Ovary (tissue), 10 donors: ENCODE measurements at places on chromosomes 7 and 10.
A peak's percentile ranks its signal among the peaks of the same experiment; 100 is the strongest.

GRCh38 chr7:95471071-95471470 lies 14.7 kb upstream of the ASB4 start:
- H3K27ac ChIP-seq, result no peak overlapping the region
- no peaks in the 10 kb centered on the region for H3K36me3 ChIP-seq
- peaks cover 4% of the 10 kb centered on the region for H3K4me1 ChIP-seq
- H3K27me3 ChIP-seq, result no peaks in the 10 kb centered on the region

GRCh38 chr7:35695473-35695850 lies 527 bp upstream of the HERPUD2 start:
- peak overlapping the region; percentile 98 for H3K4me3 ChIP-seq
- peaks cover 14% of the 10 kb centered on the region for H3K4me1 ChIP-seq
- H3K27ac ChIP-seq, result no peak overlapping the region
- no peaks in the 10 kb centered on the region for H3K36me3 ChIP-seq

- no peaks in the 10 kb centered on the region for H3K4me1 ChIP-seq
- H3K27ac ChIP-seq, result no peak overlapping the region
- no peaks in the 10 kb centered on the region for H3K27me3 ChIP-seq
- no peaks in the 10 kb centered on the region for H3K36me3 ChIP-seq
- DNase-seq, result no peak
Observed at GRCh38 chr10:101322266-101323108, 31.5 kb upstream of the BTRC start.

DNA sequence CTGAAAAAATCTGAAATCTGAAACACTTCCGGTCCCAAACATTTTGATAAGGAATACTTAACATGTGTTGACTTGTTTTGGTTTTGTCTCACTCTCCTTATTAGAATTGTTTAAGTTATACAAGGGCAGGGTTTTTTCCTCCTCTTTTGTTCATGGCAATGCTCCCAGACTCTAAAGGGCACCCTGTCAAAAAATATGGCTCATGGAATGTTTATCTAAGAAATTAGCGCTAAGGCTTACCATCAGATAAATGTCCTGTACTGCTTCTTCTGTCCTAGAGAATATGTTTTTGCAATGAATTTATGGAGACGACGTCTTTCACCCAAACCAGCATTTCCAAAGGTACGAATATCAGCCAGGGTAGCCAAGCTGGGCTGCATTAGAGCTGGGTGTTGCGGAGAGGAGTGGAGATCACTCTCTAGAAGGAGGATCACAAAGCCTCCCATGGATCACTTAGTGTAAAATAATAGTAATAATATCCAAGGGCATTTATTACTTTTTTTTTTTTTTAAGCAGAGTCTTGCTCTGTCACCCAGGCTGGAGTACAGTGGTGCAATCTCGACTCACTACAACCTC lies 46.8 kb downstream of the ERLIN1 start:
- no peak overlapping the region for H3K27ac ChIP-seq
- DNase-seq, result no peak
- no peaks in the 10 kb centered on the region for H3K36me3 ChIP-seq

GRCh38 chr10:33506838-33507661 lies 172.6 kb upstream of the NRP1 start:
- no peaks in the 10 kb centered on the region for H3K4me1 ChIP-seq
- no peaks in the 10 kb centered on the region for H3K27me3 ChIP-seq
- no peaks in the 10 kb centered on the region for H3K36me3 ChIP-seq
- H3K4me3 ChIP-seq, result no peak overlapping the region
- no peak overlapping the region for H3K27ac ChIP-seq

- no peaks in the 10 kb centered on the region for H3K4me1 ChIP-seq
- H3K27ac ChIP-seq, result no peak overlapping the region
- H3K36me3 ChIP-seq, result no peaks in the 10 kb centered on the region
- DNase-seq, result no peak
- no peaks in the 10 kb centered on the region for H3K27me3 ChIP-seq
Observed at GRCh38 chr7:13226385-13226784, 539.0 kb downstream of the ARL4A start.

DNA sequence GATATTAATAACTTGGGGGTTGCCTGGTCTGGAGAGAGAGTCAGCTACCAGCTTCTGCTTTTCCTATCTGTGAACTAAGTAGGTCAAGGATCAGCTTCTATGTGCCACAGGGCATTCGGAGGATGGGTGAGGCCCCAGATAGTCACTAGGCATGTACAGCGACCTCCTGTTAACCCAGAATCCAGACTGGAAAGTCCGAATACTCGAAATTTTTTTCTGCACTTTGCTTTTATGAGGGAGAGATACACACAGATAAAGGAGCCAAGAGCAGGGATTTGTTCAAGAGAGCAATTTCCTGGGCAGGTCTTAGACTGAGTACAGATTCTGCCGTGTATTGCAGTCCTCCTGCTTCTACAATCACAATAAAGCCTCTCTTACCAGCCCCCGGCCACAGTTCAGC lies 54.2 kb downstream of the EMX2 start:
- no peaks in the 10 kb centered on the region for H3K4me1 ChIP-seq
- no peaks in the 10 kb centered on the region for H3K36me3 ChIP-seq
- no peaks in the 10 kb centered on the region for H3K27me3 ChIP-seq
- no peak overlapping the region for H3K4me3 ChIP-seq
- H3K27ac ChIP-seq, result no peak overlapping the region

- no peak overlapping the region for H3K4me3 ChIP-seq
- no peaks in the 10 kb centered on the region for H3K27me3 ChIP-seq
- no peaks in the 10 kb centered on the region for H3K36me3 ChIP-seq
- H3K4me1 ChIP-seq, result no peaks in the 10 kb centered on the region
- no peak for DNase-seq
Observed at GRCh38 chr10:124212702-124213101, 119.3 kb upstream of the CHST15 start.

DNA sequence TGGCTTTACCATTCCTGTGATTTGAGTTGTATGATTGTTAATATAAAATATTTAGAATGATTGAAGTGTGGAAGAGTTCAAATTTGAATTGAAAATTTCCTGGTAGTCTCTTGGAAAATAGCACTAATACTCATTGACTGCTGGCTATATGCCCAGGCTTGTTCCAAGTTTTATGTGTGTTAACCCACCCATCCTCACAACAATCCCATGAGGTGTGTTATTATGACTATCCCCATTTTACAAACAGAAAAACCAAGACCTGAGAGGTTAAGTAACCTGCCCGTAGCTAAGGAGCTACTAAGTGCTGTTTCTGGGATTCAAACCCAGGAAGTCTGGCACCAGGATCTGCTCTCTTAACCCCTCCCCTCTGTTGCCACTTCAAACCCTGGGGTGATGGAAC lies 213.9 kb downstream of the CREB5 start:
- H3K27ac ChIP-seq, result no peak overlapping the region
- H3K4me3 ChIP-seq, result no peak overlapping the region
- H3K4me1 ChIP-seq, result peaks cover 4% of the 10 kb centered on the region
- H3K27me3 ChIP-seq, result no peaks in the 10 kb centered on the region

DNA sequence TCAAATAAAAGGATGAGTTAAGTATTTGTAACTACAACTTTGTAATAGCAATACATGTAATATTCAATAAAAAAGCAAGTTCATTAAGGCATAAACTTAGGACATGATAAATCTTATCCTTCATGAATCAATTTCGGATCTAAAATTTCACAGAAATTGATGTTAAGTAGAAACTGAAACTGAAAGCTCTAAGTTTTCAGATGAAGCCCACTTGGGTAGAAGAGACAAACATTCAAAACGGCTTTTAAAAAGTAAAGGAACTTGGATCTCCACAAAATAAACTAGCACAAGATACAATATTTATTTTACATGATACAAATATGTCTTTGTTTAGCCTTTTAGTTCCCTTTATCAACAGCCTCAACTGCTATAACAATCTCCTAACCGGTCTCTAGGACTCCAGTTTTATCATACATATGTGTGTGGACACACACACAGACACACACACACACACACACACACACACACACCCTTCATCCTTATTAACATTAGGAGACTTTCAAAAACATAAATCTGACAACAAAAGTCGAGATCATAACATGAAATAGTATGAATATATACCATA lies 83.7 kb downstream of the USP6NL start:
- H3K4me3 ChIP-seq, result peak overlapping the region; percentile 2
- H3K27ac ChIP-seq, result peak overlapping the region; percentile 40
- no peaks in the 10 kb centered on the region for H3K36me3 ChIP-seq
- H3K27me3 ChIP-seq, result no peaks in the 10 kb centered on the region

- H3K4me3 ChIP-seq, result no peak overlapping the region
- H3K36me3 ChIP-seq, result no peaks in the 10 kb centered on the region
- H3K4me1 ChIP-seq, result no peaks in the 10 kb centered on the region
- no peak overlapping the region for H3K27ac ChIP-seq
- no peak for DNase-seq
Observed at GRCh38 chr7:51569581-51569980, 253.0 kb upstream of the COBL start.

DNA sequence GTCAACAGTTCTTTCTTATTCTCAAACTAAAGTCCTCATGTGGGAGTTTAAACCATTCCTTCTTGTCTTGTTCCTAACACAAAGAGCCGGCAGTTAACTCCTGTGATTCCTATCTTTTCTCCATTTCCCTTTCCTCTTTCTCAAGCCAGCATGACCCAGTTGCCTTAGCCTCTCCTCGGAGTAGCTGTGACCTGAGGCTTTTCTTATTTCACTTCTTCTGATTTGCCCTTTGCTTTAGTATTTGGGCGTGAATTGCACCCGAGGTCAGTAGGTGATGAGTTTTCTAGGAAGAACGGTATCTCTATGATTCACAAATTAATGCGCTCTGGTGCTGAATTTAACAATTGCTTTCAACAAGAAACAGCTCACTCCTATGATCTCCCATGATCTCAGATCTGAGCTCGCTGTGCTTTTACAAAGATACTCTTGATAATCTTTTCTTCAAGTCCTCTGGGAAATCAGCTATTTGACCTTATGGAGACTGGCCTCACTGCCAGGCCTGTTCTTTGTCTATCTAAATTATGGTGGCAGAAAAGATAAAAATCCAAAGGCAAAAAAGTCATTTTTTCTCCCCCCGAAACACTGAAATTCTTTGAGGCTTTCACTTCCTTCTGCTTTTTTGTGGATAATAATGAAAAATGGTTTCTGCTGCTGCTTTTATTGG lies 184.6 kb downstream of the JCAD start:
- H3K36me3 ChIP-seq, result no peaks in the 10 kb centered on the region
- no peak overlapping the region for H3K4me3 ChIP-seq
- no peak overlapping the region for H3K27ac ChIP-seq
- H3K4me1 ChIP-seq, result no peaks in the 10 kb centered on the region

DNA sequence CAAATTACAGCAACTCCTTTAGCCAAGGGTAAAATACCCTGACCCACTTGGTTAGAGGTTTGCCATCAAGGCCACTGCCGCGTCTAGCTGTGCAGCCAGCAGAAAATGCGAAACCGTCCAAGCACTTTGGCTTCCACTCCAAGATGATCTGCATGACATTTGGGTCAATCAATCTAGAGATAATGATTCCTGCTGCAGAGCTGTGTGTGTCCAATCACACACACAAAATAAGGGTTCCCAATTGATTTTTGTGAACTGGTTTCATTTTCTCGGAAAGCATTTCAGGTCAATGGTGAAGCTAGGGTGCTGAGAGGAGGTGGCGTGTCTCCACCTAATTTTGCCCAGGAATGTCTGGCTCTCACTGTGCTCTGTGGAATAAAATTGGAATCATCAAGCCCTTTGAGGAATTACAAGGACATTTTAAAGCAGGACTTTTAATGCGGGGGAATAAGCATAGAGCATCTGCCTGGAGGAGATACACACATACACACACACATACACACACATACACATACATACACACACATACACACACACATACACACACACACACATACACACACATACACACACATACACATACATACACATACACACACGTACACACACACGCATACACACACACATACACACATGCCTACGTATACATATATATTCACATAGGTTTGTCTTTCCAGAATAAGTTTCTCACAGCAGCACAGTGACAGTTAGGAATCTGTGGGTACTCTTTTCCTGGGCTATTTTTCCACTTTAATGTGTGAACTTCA lies 59.5 kb downstream of the ACADSB start:
- H3K4me3 ChIP-seq, result no peak overlapping the region
- no peaks in the 10 kb centered on the region for H3K4me1 ChIP-seq
- no peaks in the 10 kb centered on the region for H3K27me3 ChIP-seq
- H3K27ac ChIP-seq, result no peak overlapping the region
- DNase-seq, result no peak
- H3K36me3 ChIP-seq, result no peaks in the 10 kb centered on the region
